ENCODE measurements at places on chromosomes 5 and 9. TPM values are rescaled to one million over a fixed set of nuclear protein-coding genes. Genes with fewer than 3 reads are reported as not detected.

TMEM174 gene
- total RNA-seq, result not detected

ZNF367 gene
- 1.8 TPM for total RNA-seq

SLC27A4 gene
- 37.1 TPM for total RNA-seq

EGFL7 gene
- 109 TPM for total RNA-seq

SMIM32 gene
- total RNA-seq, result not detected

TMC1 gene
- 3.5 TPM for total RNA-seq

CATSPER3 gene
- 0.99 TPM for total RNA-seq

LRRTM2 gene
- not detected for total RNA-seq

REEP2 gene
- 7.0 TPM for total RNA-seq

CAMK4 gene
- total RNA-seq, result 3.0 TPM
